Nasal cavity respiratory epithelium epithelial cell of viscerocranial mucosa (primary cell): ENCODE measurements at places on chromosomes 3 and 15. TPM values are rescaled to one million over a fixed set of nuclear protein-coding genes. Genes with fewer than 3 reads are reported as not detected.

The DYNC1LI1 gene
- 27.0 and 34.2 TPM in 2 replicates for total RNA-seq

The GOLGA6L7 gene
- not detected in 2 replicates for total RNA-seq

The TYRO3 gene
- 4.1 and 9.3 TPM in 2 replicates for total RNA-seq

The LRRN1 gene
- under 0.01 and 15.3 TPM in 2 replicates for total RNA-seq

The GOLGA8N gene
- 1.4 and 3.1 TPM in 2 replicates for total RNA-seq

The DNAH12 gene
- under 0.01 and 0.21 TPM in 2 replicates for total RNA-seq

The DNASE1L3 gene
- 0.34 and 11.7 TPM in 2 replicates for total RNA-seq

The KLHL40 gene
- total RNA-seq, result not detected in 2 replicates

The SMAD3 gene
- total RNA-seq, result 5.5 and 49.5 TPM in 2 replicates

The MUC4 gene
- 4.3 TPM in 1 of 2 replicates, not detected in the other for total RNA-seq

The SI gene
- not detected in 2 replicates for total RNA-seq

The ALG1L2 gene
- total RNA-seq, result not detected in 2 replicates

The TTLL13 gene
- total RNA-seq, result under 0.01 and 0.07 TPM in 2 replicates

The FAM81A gene
- 0.34 and 1.2 TPM in 2 replicates for total RNA-seq

The NR1I2 gene
- under 0.01 TPM in 2 replicates for total RNA-seq

The TAGLN3 gene
- 0.68 and 0.93 TPM in 2 replicates for total RNA-seq

The NPAP1 gene
- under 0.01 TPM in 1 of 2 replicates, not detected in the other for total RNA-seq

The PIF1 gene
- total RNA-seq, result 0.28 and 0.34 TPM in 2 replicates

The SLC24A5 gene
- not detected in 2 replicates for total RNA-seq

The MED12L gene
- total RNA-seq, result under 0.01 and 0.14 TPM in 2 replicates

The ADCY5 gene
- not detected in 2 replicates for total RNA-seq

The HESX1 gene
- total RNA-seq, result 0.43 and 0.68 TPM in 2 replicates

The GATM gene
- total RNA-seq, result 2.1 and 5.7 TPM in 2 replicates

The TM2D3 gene
- 39.6 and 40.0 TPM in 2 replicates for total RNA-seq

The C3orf85 gene
- not detected in 2 replicates for total RNA-seq

The RASL12 gene
- not detected in 2 replicates for total RNA-seq

The SLC38A3 gene
- total RNA-seq, result not detected in 2 replicates

The IL5RA gene
- not detected in 2 replicates for total RNA-seq

The SYNPR gene
- not detected in 2 replicates for total RNA-seq

The LDHAL6B gene
- total RNA-seq, result not detected in 2 replicates

The B4GALT4 gene
- total RNA-seq, result 31.1 and 56.4 TPM in 2 replicates

The NAALADL2 gene
- 0.34 and 2.3 TPM in 2 replicates for total RNA-seq
